ENCODE measurements at places on chromosomes 2 and 18.

DNA sequence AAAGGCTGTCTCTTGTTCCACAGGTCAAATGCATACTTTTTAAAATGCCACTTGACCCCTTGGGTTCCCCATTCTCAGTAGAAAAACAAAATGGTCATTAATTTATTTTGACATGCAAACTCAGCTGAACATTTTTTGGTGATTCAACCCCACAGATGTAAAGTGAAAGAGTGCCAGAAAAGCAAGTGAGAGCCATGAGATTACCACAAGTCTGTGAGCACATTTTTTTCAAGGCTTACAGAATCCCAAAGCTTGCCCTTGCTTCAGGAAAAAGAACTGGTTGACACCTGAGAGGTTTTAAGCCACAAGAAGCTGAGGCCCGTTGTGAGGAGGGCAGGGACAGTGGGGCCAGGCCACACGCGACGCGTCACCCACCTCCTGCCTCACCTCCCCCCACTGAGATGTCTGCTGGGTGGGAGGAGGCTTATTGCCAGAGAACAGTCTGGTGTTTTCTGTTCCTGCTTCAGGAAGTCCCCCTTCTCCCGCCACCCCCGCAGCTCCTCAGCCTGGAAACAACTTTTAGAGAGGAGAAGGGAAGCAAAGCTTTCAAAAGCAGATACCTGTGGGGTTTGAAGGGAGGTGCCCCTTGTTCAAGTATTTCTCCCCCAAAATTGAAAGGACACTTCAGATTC is 70.4 kb upstream of the CYP1B1 start:
- DNase-seq, result peak; percentile 17

DNA sequence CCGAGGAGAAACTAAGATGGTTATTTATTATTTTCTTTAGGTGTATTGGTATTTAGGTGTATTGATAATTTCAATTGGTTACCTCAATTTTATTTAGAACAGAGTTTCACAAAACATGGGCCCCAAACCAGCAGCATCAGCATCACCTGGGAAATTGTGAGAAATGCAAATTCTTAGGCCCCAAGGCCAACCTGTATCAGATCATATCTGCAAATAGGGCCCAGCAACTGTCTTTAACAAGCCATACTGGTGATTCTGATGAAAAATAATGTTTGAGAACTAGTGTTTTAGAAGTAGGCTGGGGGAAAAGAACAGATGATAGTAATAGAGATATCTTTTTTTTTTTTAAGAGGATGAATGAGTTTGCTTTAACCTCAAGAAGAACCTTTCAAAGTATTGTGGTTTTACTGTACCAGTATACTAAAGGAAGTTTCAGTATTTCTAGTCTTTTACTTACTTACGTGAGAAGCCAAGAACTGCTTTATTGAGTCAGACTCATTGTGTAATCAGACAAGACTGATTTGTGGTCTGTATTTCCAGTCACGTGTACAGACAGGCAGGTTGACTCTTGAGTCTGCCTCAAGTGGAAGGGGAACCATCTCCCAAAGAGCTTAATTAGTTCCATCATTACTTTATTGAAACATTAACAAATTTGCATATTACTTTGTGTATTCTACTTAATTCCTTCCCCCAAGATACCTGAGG is 60.4 kb upstream of the GAREM1 start:
- DNase-seq, result no peak

DNA sequence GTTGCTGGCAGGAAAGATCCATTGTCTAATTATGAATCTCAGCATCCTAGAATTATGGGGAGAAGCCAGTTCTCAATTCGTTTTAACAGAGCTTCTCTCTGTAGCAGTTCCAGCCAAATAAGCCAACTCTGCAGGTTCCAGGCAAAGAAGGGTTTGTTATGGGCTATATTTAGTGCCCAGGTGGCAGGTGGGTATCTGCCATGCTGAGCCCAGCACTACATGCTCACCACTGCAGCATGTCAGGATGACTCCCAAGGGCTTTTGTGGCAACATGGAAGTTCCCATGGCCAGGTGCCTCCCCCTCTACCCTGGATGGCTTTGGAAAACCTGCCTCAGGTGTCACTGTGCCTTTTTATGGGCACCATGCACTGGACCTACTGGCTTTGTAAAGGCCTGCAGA is 137.7 kb upstream of the MSH6 start:
- DNase-seq, result no peak

GRCh38 chr2:152792974-152793373 is 74.6 kb downstream of the ARL6IP6 start:
- no peak for DNase-seq

DNA sequence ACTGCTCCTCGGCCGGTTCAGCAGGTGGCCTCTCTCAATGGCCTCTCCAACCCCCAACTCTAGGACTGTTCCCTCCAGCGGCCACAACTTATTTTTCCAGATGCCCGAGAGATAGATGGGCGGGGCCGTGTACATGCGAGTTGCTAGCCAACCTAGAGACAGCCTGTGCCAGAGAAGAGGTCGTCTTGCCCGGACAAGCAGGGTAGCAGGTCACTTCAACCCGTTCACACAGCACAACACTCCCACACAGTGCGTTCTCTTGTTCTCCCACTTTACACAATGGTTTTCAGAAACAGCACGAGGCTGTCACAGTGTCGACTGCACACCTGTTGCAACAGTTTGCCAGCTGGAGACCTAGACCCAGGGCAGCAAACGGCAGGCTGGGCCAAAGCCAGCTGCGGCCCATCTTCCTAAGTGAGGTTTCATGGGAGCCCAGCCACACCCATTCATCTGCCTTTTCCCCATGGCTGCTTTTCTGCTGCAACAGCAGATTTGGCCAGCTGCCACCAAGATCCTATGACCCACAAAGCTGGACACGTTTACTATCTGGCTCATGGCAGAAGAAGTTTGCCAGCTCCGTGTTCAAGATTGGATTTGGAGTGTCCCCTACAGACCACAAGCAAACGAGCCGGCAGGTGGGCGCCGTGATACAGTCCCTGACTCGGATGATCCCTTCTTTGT is 7.3 kb upstream of the PRLH start:
- no peak for DNase-seq

DNA sequence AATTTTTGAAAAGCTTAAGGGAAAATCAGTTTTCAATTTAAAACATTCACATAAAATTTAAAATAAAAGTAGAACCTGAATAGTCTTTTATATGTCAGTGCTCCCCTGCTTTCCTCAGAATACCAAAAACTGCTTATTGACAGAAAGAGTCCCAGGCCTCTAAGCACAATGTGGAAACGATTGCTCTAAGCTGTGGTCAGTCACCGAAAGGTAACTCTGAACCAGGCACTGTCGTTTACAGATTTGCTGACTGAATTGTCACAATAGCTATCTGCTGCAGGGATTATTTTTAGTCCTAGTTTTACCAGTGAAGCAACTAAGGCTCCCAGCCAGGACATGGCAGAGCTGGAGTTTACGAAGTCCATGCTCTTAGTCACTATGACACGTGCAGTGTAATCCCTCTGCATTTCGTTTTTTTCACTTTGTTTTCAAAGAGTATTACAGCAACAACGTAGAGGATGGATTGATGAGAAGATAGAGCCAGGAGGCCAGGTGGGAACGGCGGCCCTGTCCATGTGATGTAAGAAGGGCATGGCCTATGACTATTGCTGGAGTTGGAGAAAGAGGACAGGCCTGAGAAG is 28.1 kb upstream of the TMEM247 start:
- no peak for DNase-seq

DNA sequence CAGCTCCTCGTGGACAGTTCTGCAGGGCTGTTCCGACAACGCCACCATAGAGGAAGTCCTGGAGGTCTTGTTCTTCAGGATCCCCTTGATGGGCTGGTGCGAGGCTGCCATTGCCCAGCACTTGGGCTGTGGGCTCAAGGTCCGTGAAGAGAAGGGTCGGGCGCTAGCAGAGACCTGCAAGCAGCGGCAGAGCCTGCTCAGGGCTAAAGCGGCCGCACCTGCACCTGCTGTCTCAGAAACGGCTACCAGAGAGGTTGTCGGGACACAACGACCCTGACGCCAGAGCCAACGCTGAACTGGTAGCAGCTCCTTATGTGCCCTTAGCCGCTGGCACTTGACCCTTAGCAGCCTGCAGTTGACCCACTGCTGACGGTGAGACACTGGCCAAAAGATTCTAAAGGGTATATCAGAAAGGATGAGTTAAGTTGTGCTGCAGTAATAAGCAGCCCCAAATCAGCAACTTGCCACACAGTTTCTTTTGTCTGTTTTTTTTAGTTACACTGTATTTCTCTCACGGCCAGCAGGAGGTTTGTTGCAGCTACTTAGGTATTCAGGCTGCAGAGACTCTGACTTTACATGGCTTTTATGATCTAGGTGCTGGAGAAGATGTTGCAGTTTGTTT is 55.5 kb upstream of the ST6GAL2 start:
- DNase-seq, result no peak

DNA sequence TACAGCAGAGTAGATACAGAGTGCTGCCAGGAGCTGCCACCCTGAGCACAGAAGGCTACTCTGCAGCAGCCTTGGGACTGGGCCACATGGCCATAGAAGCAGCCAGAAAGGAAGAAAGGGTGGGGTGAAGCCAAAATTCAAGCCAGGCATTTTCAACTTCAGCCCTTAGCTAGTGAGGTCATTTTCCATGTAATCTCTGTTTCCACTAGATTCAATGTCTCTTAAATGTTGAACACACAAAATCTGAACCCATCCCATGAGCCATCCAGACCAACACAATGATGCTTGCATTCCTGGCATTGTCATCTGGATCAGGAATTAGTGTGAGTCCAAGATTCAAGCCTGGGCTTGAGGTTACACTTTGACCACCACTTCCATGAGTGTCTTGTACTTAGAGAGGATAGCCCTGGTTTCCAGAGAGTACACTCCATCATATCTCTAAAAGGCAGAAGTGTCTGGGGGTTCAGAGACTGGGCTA is 243.6 kb downstream of the OSR1 start:
- DNase-seq, result peak; percentile 22

- no peak for DNase-seq
These were observed 305.1 kb upstream of the SPRED2 start for GRCh38 chr2:65737452-65738011.

- DNase-seq, result no peak
These were observed 39.7 kb downstream of the HPCAL1 start for GRCh38 chr2:10342245-10342951.

GRCh38 chr18:42915299-42915698 is 200.2 kb downstream of the RIT2 start:
- DNase-seq, result no peak
